Posterior vena cava (tissue), 2 donors: ENCODE measurements at places on chromosomes 3 and 15. TPM values are rescaled to one million over a fixed set of nuclear protein-coding genes. Genes with fewer than 3 reads are reported as not detected.
A peak's percentile ranks its signal among the peaks of the same experiment; 100 is the strongest.

DNA sequence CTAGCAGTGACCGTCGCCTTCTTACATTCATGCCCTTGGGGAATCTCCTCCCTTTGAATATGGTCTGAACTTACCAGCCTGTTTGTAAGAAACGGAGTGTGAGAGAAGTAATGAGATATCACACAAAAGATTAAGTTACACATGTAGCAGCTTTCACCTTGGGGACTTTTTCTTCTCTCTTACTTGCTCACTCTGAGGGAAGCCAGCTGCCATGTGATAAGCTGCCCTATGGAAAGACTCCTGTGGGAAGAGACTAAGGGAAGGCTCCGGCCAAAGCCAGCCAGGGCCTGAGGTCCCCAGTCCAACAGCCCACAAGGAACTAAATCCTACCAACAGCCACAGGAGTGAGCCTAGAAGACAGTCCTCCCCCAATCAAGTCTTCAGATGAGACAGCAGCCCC lies 190.4 kb upstream of the TSC22D2 start:
- DNase-seq: no peak

GRCh38 chr3:170410428-170411029 lies 8.1 kb upstream of the CLDN11 start:
- DNase-seq: no peak

DNA sequence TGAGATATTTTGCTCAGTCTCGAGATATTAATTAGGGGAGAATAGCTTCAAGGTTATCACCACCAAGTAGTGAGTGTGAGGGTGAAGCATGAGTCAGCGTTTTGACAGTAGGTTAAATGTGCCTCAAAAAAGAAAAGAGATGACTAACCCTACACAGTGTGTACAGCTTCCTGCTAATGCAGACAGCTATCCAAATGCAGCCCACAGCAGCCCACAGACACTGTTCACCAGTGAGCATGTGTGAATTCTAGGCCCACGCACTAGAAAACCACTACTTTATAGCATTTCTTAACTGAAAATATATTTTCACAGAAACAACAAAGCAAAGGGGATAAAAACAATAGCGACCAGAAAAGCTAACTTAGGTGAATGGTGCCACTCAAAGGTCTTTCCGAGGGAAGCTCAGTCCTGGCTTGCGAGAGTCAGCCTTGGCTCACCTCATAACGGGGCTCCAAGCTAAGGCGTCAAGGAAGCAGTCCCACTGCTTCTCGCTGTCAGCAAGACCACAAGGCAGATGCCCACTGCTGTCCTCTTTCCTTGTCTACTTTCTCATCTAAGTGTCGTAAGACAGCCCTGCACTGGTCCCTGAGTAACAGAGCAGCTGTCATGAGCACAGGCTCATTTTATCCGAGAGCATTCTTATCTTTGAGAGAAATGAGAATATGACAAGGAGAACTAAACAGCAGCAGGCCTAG lies 47.6 kb downstream of the TXNRD3 start:
- DNase-seq: no peak

DNA sequence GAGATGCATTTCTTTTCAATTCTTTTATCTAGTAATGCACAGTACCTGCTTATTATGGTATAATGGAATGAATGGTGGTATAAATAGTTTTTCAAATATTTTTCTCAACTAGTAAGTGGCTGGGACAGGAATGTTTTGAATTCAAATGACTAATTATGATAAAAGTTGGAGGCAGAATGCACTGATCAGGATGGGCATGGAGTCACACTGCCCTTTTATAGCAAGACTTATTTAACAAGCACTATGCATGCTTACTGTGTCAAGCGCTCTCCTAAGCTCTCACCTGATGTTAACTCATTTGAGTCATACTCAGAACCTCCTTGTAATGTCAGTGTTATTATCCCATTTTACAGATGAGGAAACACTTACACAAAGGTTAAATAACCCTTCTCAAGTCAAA lies 221.8 kb downstream of the FEZF2 start:
- no peak for DNase-seq

DNA sequence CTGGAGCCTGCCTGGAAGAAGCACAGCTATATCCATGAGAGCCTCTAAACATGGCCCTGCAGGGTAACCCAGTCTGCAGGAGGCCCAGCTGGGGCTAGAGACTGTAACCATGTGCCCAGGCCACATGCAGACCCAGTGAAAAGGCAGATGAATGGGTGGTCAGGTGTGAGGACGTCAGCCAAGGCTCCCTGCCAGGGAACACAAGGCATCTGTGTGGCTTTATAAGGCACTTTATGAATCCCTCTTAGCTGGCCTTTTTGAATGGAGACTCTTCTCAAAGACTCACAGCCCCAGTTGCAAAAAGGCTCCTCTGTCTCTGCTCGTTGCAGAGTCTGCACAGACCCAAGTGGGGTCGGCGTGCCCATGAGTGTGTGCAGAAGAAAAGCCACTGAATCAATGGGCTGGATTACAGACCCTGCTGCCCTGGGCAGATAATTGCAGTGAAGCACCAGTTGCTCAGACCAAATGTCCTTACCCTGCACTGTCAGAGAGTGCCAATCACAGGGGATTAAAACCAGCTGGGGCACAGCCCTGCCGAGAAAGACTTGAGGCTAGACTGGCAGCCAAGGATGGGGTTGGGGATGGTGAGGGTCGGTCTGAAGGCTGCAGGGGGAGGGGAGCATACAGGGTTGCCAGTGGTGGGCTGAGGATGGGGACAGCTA lies 154.2 kb downstream of the RAB11A start:
- DNase-seq: no peak

DNA sequence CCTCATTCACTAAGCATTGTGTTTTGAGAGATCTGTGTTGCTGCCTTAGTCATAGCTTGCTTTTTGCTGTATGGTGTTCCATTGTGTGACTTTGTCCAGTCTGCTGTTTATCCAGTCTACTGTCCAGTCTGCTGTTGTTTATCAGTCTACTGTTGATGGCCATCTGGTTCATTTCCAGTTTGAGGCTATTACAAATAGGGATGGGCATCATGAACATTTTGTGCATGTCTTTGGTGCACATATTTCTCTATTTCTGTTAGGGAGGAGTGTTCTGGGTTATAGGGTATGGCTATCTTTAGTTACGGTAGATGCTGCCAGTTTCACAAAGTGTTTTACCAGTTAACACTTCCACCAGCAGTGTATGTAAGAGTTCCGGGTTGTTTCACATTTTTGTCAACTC lies 22.2 kb upstream of the CLEC3B start:
- no peak for DNase-seq

DNA sequence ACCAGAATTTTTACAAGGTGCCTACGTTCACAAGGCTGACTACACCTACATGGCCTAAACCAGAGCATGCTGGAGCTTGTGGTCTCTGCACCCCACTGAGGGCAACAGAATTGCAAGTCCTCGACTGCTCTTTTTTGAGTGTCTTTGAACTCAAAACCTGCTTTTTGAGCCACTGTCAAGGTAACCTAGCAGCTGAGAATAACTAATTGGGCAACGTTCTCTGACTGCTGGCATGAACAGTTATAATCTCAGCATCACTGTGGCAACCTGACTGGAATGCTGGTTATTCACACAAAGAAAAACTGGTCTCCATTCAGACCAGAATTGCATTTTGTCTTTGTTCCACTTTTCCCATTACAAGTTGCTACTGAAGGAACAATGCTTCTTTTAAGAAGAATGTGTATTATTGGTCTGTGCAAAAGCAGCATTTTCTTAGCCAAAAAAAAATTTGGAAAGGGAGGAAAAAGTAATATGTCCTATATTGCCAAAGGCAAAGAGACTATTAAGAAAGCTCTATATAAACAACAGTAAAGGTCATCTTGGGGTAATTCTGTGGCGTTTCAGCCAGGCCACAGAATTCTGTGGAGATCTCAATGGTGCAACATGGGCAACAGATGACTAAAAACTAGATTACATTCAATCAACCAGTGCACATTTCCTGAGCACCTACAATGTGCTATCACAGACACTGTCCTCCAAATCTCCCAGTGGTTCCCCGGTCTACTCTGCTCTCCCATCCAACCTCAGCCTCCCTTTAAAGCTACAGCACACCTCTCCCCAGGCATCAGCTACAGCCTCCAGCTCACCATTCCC lies 76.8 kb downstream of the TNIK start:
- DNase-seq: no peak

GRCh38 chr15:80518522-80518921 lies 114.3 kb downstream of the ARNT2 start:
- no peak for DNase-seq

GRCh38 chr3:58088501-58088900 lies 80.3 kb downstream of the FLNB start:
- no peak for DNase-seq

- DNase-seq: no peak
Observed at GRCh38 chr3:10869460-10869859, 53.4 kb downstream of the SLC6A11 start.

- DNase-seq: no peak
Observed at GRCh38 chr15:73754461-73754860, 1.3 kb upstream of the INSYN1 start.

- DNase-seq: no peak
Observed at GRCh38 chr3:36603423-36603822, 160.9 kb downstream of the DCLK3 start.

GRCh38 chr3:194322678-194323211 lies 28.4 kb downstream of the CPN2 start:
- no peak for DNase-seq

- peak; percentile 77 for DNase-seq
Observed at GRCh38 chr3:46985588-46985987, 6.1 kb downstream of the NBEAL2 start.

DNA sequence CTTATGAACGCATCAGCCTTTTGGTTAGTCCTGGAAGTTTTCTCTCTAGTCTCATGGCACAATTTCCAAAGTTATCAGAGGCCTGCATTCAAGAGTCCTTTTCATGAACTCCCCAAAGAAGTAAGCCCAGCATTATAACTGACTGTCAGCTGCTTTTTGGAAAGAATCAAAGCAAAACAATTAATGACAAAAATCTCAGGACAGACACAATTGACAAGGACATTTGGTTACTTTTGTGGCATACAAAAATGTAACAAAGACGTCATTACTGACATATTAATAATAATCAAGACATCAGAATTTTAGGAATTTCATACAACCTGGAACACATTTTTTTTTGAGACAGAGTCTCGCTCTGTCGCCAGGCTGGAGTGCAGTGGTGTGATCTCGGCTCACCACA lies 21.2 kb downstream of the KATNBL1 start:
- DNase-seq: no peak

DNA sequence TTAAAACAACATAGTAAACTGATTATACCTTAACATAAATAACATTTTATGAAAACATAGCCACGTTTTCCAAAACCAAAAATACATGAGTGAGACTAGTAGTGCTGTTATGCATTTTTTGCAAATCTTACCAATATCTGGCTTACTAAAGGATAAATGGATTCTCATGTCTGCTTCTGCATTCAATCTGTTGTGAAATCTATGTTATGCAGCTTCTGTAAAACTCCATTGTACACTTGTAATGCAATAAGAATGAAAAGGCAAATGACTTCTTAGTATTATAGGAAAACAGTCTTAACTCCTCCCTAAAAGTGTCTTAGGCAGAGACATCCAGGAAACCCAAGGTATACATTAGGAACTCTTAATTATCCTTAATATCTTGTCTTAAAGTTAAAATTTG lies 330.9 kb upstream of the THBS1 start:
- DNase-seq: no peak

GRCh38 chr15:41928637-41929620 lies 35.1 kb upstream of the SPTBN5 start:
- DNase-seq: peak; percentile 83

- no peak for DNase-seq
Observed at GRCh38 chr3:135000465-135000864, 205.4 kb downstream of the EPHB1 start.

DNA sequence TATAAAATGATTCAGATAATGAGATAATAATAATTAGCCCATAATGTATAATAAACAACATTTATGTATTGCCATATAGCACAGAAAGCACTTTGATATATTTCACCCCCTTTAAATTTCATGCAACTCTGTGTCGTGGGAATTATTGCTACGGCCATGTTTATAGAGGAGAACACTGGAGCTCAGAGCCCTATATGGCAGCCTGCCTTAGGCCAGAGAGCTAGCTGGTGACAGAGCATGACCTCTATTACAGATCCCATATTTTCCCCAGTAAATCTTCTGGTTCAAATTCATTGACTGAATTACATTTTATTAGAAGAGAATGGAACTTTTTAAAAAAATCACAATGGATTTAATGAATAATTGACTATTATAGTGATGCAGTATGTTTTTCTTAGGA lies 25.0 kb downstream of the USP13 start:
- no peak for DNase-seq

DNA sequence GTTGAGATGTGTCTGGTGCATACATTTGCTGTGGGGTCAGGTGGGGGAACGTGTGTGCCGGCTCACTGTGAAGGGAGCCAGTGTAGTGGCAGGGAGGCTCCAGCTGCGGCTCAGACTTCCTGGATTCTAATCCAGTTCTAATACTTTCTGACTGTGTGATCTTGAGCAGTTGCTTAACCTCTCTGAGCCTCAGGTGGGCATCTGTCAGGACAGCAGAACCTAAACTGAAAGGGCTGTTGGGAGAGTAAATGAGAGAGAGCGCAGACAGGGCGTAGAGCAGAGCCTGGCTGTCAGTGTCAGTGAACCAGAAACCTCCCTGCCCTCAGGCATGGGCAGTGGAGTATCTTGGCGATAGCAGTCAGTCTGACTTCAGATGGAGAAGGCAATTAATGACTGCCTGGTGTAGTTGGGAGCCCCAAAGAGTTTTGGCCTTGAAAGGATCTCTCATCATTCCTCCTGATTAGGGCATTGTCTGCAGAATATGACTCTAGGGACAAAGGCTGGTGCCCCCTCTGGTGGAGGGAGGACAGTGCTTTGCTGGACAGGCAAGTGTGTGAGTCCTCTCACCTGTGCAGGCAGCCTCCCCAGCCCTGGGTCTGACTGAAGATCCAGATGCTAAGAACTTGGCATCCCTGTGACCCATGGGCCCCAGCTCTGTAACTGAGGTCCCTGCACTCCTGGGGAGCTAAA lies 9.6 kb downstream of the KBTBD13 start:
- no peak for DNase-seq

DNA sequence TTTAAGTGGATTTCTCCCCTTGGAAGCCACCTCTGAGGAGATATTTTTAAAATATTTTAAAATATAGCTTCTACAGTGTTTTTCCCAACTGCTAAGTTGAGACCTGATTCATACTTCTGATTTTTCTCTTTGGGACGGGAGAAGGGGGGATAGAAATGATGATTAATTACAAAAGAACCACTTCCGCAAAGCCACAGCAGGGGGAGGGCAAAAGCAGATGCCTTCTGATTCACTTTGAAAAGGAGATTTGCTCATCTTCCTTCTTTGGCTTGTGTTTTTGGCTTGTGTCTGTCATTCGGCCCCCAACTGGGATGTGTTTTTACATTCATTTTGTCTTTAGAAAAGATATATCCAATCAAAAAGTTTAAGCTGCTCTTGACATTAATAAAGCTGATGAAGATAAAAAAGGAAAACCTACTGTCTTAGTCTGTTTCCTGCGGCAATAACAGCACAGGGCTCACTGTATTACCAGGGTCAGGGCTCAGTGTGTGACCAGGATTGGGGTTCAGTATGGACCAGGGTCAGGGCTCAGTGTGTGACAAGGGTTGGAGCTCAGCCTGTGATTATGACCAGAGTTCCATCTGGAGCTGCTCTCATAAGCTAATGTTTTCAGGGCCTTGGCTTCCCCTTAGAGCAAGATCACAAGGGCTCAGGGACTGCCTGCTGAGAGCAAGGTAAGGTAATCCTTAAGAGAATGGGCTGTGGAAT lies 223.2 kb downstream of the MTHFS start:
- DNase-seq: no peak

Gene MUSTN1
- total RNA-seq: 105 TPM

Gene GHSR
- total RNA-seq: not detected

Gene ELL3
- total RNA-seq: 2.2 TPM

Gene MNS1
- 2.2 TPM for total RNA-seq

Gene CDHR4
- 0.29 TPM for total RNA-seq

Gene CAPN3
- total RNA-seq: 11.8 TPM

Gene FBXL2
- 9.8 TPM for total RNA-seq

Gene SLC9C1
- total RNA-seq: 0.29 TPM

Gene C3orf22
- not detected for total RNA-seq
